Type B pancreatic cell (in vitro differentiated cells): ENCODE measurements at places on chromosomes 5 and 9.
A peak's percentile ranks its signal among the peaks of the same experiment; 100 is the strongest.

GRCh38 chr5:142845954-142846398 is 75.8 kb downstream of the ARHGAP26 start:
- H3K36me3 ChIP-seq = no peaks in the 10 kb centered on the region
- no peak overlapping the region for H3K4me3 ChIP-seq
- peaks cover 56% of the 10 kb centered on the region for H3K4me1 ChIP-seq
- peak overlapping the region; percentile 20 for H3K27ac ChIP-seq
- no peak for DNase-seq

- H3K27ac ChIP-seq = peak overlapping the region; percentile 38
- no peaks in the 10 kb centered on the region for H3K36me3 ChIP-seq
- no peaks in the 10 kb centered on the region for H3K27me3 ChIP-seq
- H3K4me1 ChIP-seq = peaks cover 9% of the 10 kb centered on the region
These were observed 39.3 kb downstream of the TTLL11 start for GRCh38 chr9:122053567-122054350.

DNA sequence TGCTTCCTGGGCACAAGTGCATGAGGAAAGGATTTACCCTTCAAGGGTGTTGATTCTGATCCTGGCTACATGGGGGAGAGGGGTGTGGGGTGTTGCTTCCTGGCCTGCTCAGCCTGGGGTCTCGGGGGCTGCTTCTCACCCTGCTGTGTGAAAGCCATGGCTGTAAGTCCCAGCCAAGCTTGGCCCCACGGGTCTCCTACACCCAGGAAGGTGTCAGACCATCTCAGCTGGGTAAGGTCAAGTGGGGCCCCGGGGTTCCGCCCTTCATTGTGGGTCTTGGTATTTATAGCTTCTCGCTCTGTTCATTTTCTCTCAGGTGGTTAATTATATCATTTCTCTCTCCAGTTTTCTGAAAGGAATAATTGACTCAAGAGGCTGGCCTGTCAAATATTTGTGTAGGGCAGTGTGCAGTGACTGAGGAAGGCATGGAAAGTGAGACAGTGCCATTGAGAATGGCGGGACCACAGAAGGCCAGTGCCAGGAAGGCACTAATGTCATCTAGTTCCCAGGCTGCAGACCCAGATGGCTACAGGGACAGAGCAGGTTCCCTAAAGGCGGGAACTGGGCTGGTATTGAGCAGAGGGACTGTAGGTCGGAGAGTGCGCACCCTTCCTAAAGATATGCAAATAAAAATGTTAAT is 126.0 kb downstream of the FOXD1 start:
- no peak overlapping the region for H3K4me3 ChIP-seq
- H3K4me1 ChIP-seq = peaks cover 7% of the 10 kb centered on the region
- H3K27ac ChIP-seq = peak overlapping the region; percentile 23
- H3K27me3 ChIP-seq = peaks cover 51% of the 10 kb centered on the region
- DNase-seq = no peak

- no peak overlapping the region for H3K27ac ChIP-seq
- H3K4me3 ChIP-seq = no peak overlapping the region
- DNase-seq = peak; percentile 37
- no peaks in the 10 kb centered on the region for H3K4me1 ChIP-seq
- H3K27me3 ChIP-seq = peaks cover 32% of the 10 kb centered on the region
These were observed 68.5 kb downstream of the MRPL36 start for GRCh38 chr5:1731091-1731639.

DNA sequence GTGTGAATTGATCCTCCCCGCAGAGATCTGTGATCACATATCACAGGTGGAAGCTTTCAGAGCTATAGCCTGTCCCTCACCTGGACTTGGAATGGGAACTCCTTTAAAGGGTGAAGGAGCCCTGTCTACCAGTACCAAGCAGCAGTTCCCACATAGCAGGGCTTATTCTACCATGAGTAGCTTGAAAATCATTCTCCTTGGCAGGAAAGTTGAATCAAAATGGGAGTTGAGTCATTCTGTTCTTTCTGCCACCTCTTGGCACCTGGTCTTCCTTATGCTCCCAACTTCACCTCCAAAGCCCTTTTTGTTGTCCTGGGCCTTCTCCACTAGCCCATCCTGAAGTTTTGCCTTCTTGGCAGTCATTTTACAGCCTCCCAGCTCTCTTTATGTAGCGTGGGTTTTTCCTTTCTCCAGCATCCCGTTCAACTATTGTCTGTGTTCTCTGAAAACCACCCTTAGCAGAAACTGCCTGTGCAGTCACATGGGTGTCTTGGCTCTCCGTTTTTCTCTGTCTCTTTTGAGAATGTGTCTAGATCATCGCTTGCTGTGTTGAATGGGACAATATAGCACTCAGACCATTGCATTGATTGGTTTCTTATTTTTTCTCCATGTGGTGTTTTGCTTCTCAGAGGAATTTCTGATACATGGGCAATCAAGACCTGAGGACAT is 222.2 kb downstream of the AOPEP start:
- peaks cover 9% of the 10 kb centered on the region for H3K36me3 ChIP-seq
- no peak for DNase-seq
- H3K4me3 ChIP-seq = no peak overlapping the region
- peaks cover 63% of the 10 kb centered on the region for H3K4me1 ChIP-seq

DNA sequence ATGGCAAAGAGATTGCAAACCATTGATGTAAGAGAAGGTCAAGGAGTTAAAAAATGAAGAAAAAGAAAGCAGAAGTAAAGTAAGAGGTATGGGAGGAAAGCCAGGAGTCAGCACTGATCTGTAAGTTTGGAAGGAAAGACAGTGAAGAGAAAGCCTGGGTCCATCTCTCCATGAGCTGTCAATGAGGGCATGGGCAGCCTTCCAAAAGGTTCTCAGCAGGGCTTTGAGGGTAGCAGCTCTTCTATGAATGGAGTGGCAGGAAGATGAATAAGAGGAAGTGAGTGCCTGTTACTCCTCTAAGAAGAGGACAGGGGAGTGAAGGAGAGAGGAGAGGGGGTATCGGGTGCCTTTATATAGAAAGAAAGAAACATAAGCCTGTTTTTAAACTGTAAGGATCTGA is 97.1 kb downstream of the ADCY2 start:
- H3K36me3 ChIP-seq = peaks cover 5% of the 10 kb centered on the region
- H3K27ac ChIP-seq = no peak overlapping the region
- H3K4me3 ChIP-seq = no peak overlapping the region
- H3K4me1 ChIP-seq = peaks cover 4% of the 10 kb centered on the region
- no peak for DNase-seq

GRCh38 chr5:161751265-161751664 is 65.7 kb downstream of the GABRA6 start:
- DNase-seq = no peak
- H3K4me1 ChIP-seq = no peaks in the 10 kb centered on the region
- H3K27ac ChIP-seq = no peak overlapping the region

- H3K36me3 ChIP-seq = peaks cover 47% of the 10 kb centered on the region
- no peak for DNase-seq
- no peaks in the 10 kb centered on the region for H3K4me1 ChIP-seq
- no peaks in the 10 kb centered on the region for H3K27me3 ChIP-seq
- H3K4me3 ChIP-seq = no peak overlapping the region
- no peak overlapping the region for H3K27ac ChIP-seq
These were observed 51.5 kb downstream of the CEP120 start for GRCh38 chr5:123371575-123372179.

- DNase-seq = no peak
- no peaks in the 10 kb centered on the region for H3K36me3 ChIP-seq
- peaks cover 11% of the 10 kb centered on the region for H3K4me1 ChIP-seq
- no peak overlapping the region for H3K4me3 ChIP-seq
- H3K27ac ChIP-seq = no peak overlapping the region
- H3K27me3 ChIP-seq = no peaks in the 10 kb centered on the region
These were observed 86.5 kb upstream of the PRLR start for GRCh38 chr5:35316611-35317274.
